ENCODE measurements at places on chromosomes 3 and 15. TPM values are rescaled to one million over a fixed set of nuclear protein-coding genes. Genes with fewer than 3 reads are reported as not detected.

DNA sequence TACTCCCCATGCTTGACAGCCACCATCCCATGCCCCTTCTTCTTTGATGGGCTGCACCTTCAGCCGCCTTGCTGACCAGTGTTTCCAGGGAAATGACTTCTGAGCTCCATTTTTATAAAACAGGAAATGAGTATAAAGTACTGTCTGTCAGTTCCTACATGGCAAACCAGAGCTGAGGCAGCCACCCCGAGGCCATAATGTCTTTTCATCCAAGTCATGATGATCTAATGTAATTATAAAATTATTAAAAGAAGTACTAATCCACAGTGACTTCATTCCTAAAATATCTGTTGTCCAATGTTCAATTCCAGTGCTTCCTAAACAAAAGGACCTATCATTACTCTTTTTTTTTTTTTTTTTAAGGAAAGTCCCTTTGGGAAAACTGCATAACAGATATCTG lies 75.2 kb upstream of the HERC1 start:
- DNase-seq, result no peak

DNA sequence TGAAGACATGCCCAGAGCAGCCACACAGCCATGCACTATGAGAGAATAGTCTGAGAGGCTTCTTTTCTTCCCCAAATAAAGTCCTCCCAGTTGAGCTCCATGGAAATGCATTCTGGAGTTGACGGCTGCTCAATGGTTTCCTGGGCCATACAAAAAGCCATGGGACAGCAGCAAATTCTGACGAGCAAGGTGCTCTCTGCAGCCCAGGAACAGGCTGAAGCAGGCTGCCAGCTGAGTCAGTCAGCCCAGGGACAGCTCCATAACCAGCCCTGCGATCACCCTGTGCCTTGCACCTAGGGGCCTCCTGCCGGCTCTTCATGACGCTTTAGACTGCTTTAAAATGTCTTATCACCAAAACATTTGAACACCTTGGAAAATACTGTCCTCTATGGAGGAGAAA lies 256.3 kb upstream of the CHRNA7 start:
- DNase-seq, result no peak

GRCh38 chr3:116034794-116035193 lies 410.5 kb downstream of the LSAMP start:
- no peak for DNase-seq

GRCh38 chr15:56640127-56640526 lies 93.2 kb downstream of the ZNF280D start:
- DNase-seq, result no peak

The TRH gene
- total RNA-seq, result not detected

GRCh38 chr3:197490098-197491058 lies 65.4 kb downstream of the BDH1 start:
- DNase-seq, result no peak

- no peak for DNase-seq
These were observed 175.1 kb downstream of the SHQ1 start for GRCh38 chr3:72673011-72673771.

The IGSF10 gene
- 1.7 TPM for total RNA-seq

DNA sequence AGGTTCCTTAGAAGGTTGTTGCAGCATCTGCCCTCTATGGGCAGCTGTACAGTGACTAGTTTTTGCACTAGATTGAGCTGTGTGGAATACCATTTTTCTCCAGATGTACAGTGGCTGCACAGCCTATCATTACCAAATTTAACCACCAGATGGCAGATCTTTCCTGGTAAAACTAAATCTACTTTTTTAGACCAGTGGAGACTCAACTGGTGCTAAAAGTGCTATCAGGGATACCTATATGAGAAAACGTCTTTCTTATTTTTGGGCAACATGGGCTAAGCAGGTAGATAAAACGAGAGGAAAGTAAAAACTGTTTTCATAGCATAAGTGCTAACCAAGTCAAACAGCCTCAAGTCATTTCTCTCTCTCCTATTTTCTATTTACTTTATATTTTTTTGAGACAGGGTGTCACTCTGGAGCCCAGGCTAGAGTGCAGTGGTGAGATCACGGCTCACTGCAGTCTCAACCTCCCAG lies 21.2 kb downstream of the IGSF10 start:
- DNase-seq, result no peak

GRCh38 chr15:45481135-45481534 lies 41.4 kb downstream of the SLC30A4 start:
- DNase-seq, result no peak

The MAGI1 gene
- 28.4 TPM for total RNA-seq

DNA sequence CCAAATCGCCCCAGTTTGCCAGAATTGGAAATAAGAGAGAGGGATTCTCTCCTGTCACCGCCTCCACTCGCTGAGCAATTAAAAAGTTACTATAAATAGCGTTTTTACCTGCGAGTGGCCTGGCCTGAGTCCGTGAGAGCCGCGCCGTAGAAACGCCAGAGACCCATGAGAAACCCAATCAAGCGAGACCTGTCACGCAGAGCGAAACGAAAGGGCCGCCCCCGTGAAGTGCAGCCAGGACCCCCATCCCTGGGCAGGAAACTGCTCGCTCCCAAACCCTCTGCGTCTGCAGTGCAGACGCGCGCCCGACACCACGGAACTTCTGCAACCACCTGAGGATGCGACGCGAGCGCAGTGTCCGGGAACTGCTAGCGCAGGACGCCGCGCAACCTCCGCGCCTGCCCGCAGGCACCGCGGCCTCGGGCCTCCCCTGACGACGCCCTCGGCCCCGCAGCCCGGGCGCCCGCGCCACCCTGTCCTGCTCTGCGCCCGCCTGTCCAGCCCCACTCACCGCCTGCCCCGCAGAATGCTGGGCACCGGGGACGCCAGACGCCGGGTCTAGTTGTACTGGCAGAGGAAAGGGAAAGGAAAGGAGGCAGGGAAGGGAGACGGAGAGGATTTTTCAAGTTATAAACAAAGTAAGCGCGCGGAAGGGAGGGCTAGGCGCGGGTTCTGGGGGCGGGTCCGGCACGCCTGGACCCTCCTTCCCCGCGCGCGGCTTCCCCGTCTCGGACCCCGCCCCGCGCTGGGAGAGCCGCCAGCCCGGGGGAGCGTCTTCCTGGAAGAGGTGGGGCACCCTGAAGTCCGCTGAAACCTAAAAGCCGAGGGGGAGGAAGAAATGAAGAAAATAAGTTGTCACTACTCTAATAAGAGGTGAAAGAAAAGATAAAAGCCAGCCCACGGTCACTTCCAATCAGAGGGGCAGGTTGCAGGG lies at the start of gene PLSCR4:
Gene PLSCR4 (minus strand): TSS at position 657 of the 934 bp plus-strand sequence. CDS start 29,034 bp downstream, outside the sequence.
- no peak for DNase-seq

DNA sequence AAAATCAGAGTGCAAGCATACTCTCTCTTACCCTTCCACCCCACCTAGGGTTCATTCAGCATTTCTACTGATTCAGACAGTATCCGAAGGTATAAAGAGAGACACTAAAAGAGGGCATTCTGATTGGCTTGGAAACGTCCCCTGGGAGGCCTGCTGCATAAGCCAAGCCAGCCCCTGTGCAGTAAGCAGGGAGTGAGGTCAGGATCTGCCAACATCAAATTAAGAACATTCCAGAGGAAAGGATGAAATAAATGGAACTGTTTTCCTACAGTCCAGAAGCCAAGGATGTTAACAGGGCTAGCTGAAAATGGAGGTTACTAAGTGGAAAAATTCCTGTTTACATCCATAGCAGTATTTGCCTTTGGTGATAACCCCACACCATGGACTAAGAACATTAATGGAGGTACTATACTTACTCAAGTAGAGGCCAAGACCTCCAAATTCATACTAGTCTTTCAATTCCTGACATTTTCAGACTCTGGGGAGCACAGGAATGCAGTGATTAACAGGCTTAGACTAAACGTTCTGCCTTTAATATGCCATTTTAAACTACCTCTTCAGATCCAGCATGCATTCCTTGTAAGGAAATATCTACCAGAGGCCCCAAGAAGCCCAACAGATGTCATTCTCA lies 34.5 kb downstream of the NPTN start:
- DNase-seq, result no peak

The CTXND1 gene
- 0.11 TPM for total RNA-seq

- no peak for DNase-seq
These were observed 1044.5 kb downstream of the NTRK3 start for GRCh38 chr15:87212041-87212440.

The COL8A1 gene
- 459 TPM for total RNA-seq

DNA sequence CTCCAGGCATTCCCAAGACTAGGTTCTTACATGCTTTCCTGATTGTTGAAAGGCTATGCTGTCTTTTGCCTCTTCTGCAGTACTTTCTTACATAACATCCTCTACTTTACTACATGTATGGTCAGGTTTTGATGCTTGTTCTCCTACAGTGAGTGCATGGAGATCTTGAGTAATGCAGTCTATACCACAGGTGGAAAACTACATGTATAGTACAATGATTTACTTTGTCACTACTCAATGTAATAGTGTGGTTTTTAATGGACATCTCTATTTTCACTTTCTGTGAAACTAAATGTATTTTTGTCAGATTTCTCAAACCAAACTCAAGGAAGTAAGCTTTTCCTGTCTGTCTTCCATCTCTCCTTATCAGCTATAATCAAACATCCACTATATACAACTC lies 657.0 kb downstream of the TUSC7 start:
- no peak for DNase-seq

GRCh38 chr3:50124052-50124799 lies 30.9 kb upstream of the SEMA3F start:
- no peak for DNase-seq

All from ascending aorta (tissue), 2 donors.